ENCODE measurements at places on chromosomes 13 and 19.

- no peak for DNase-seq
These were observed 21.1 kb downstream of the SOHLH2 start for GRCh38 chr13:36193151-36193855.

- no peak for DNase-seq
These were observed 551.9 kb downstream of the GPC6 start for GRCh38 chr13:93778548-93778947.

- DNase-seq, result no peak
These were observed 145.9 kb downstream of the OLFM4 start for GRCh38 chr13:53174545-53174944.

DNA sequence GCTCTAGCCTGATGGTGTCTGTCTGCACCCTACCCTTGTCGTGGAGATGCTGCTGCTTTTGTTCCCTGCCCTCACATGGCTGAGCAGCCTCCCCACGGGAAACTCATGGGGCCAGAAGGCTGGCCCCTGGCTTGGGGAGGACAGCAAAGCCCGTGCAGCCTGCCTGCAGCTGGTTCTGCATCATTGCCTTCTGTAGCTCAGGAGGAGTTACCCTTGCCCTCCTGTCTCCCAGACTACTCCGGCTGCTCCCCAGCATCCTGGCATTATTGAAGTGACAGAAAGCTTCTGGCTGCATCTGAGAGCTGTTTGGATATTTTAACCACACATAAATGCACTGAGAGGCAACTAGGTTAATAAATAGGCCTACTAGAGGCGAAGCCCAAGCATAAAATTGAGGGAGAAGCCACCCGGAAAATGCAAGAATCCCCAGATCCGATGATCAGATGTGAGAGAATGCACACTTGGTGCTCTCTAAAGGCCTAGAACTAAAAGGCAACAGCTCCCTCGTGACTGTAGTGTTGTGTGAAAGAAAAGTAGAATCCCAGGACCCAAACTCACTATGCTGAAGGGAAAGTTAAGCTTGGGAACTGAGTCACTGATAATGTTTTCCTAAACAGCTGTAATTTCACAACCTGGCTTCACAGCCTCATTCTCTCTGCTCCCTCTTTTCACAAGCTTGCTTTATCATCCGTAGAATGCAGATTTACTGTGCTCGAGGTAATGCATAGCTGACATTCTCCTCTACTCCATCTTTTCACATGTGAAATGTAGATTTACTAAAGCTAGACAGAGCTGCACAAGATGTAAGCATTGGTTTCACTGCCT lies 110.8 kb downstream of the TNFRSF19 start:
- DNase-seq, result no peak

- DNase-seq, result peak; percentile 8
These were observed 20.2 kb downstream of the VSTM2B start for GRCh38 chr19:29545866-29546582.

GRCh38 chr19:7739211-7739755 lies 7.4 kb upstream of the CLEC4G start:
- no peak for DNase-seq

- DNase-seq, result no peak
These were observed 294.9 kb downstream of the DLEU7 start for GRCh38 chr13:50548586-50548985.

- DNase-seq, result no peak
These were observed 31.9 kb downstream of the ANKRD10 start for GRCh38 chr13:110882972-110883371.

DNA sequence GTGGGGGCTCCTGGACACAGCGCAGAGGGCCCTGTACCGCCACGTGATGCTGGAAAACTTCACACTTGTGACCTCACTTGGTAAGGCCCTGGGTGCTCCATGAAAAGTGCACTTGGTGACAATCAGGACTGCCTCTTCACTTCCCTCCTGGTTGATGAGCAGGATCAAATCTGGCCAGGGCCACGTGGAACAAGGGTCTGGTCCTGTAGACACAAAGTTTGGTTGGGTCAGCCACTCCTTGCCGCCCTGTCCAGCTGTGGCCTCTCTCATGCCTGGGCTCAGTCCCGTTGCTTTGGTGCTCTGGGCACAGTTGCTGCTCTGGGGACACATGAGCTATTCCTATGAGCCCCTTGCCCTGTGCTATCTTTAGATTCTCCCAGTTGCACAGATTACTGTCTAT lies 2.3 kb downstream of the ZNF324B start:
- no peak for DNase-seq

DNA sequence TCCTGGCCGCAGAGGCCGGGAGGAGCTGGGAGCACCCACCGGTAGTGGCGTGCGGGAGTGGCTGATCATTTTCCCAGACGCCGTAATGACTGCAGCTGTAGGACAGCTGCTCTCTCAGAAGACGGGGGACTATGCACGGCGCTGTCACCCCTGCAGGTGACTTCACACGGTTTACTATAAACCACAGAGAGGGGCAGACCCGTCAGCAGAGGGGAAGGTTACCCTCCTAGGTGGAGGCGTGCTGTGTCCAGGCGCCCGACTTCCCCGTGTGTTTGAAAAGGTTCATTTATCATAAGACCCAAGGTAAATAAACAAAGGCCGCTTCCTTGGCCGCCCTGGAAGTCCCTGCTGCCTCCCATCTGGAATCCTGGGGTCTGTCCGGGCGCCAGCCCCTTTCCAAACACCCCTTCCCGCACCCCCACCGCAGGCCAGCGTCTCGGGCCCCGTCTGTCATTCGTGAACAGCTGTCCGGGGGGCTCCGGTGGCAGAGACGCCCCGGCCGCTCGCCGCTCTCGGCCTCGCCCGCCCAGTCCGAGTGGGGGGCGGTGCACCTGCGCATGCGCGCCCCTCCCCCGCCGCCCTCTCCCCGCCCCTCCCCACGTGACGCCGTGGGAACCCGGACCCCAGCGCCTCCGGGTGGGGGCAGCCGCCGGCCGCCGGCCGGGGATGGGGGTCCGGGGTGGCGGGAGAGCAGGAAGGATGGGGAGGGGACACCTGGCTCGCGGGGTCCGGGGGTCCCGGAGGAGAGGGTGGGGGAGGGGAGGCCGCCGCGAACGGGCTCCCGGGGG lies 915 bp downstream of the SHC2 start:
- DNase-seq, result peak; percentile 58

DNA sequence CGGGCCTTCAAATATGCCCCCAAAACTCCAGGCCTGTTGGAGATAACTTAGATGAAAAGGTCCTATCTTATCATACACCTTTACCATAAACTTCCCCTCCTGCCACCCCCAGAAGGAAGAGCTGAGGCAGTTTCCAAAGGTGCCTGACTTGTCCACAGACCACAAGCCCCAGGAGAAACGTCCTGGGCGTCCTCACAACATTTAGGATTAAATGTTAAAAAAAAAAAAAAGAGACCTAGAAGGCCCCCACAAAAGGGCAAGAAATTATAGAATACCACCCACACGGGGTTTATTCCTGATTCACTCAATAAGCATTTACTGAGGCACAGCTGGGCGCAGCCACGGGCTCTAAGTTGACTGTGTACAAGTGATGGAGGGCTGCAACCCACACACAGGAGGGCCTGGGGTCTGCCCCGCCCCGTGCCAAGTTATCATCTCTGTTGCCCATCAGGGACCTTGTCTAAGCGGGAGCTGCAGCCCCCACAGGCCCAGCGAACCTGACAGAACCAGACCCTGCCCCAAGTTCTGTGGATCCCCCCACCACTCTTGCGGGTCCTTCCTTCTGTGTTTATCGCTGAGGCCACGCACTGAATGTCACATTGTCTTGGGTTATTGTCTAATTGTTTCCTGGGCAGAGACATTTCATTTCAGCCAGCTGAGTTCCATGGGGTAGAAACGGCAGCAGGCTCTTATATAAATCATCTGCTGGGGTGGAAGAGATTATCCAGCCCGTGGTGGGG lies 83.0 kb upstream of the TM9SF2 start:
- DNase-seq, result peak; percentile 50

DNA sequence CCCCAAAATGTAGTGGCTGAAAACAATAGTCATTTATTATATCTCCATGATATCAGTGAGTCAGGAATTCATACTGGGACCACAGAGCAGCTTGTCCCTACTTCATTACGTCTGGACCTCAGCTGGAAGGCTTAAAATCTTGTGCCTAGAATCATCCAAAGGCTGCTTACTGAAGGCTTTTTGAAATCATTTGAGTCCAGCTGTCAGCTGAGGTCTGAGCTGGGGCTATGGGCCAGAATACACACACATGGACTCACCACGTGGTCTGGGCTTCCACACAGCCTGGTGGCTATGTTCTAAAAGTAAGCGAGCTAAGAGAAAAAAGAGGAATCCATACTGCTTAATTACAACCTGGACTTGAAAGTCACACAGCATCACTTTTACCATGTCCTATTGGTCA lies 209.2 kb downstream of the KCTD12 start:
- DNase-seq, result no peak

- DNase-seq, result peak; percentile 23
These were observed 33.8 kb upstream of the MYO16 start for GRCh38 chr13:108595436-108596274.

GRCh38 chr19:12790628-12791344 lies 500 bp upstream of the JUNB start:
- no peak for DNase-seq

DNA sequence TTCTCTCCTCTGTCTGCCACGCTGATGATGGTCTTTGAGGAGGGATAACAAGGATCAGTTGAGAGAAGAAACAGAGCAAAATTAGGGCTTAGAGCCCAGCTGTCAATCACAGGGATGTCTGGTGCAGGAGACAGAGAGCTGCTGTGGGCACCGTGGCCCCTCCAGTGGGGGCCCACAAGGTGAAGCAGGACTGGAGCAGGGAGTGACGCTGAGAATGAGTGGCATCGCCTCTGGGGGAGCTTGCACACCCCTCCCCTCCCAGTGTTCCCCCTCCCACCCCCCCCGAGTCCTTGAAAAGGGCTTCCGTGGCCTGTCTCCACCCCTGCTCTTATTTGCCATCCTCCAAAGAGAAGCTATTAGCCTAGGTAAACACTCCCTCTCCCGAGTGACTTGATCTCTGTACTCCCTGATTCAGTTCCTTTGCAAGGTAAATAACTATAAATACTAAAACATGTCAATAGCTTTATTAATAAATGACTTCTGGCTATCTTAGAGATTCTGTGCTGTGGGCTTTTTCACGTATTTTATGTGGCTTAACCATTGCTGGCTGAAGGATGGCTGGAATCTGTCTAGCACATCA lies 440.0 kb downstream of the ZNF536 start:
- no peak for DNase-seq

DNA sequence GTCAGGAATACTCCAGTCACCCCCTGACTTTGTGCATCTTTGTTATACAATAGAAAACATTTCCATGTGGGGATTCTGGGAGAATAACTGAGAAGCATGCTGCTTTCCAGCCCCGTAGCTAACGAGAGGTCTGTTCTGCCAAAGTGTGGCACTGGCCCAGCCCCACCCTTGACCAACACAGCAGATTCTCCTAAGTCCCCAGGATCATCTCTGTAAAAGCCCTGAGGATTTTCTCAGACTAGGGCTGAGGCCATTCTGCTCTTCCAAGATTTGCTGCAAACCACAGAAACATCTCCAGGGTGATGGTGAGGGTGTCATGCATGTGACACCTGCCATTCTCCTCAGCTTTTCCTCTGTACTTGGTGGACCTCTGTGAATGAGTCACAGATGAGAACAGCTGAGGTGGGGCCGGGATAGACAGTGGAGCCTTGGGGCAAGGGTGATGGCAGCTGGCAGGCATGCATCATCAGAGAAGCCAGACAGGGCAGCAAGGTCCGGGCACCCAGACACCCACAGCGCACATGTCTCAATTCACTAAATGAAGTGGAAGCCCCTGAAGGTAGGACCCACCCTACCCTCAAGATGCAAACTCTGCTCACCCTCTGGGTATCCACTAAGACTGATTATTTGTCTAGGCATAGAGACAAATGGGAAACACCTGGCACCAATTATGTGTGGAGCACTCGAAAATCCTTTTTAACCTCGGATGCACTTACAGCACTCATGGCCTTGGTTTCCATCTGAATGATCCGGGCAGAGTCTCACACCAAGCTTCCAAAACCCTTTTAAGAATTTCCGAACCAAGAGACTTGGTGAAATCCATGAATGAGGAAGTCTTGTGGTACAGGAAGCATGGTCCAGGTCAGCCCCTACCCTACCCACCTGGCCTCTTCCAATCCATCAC lies 20.1 kb upstream of the DOCK9 start:
- DNase-seq, result no peak

DNA sequence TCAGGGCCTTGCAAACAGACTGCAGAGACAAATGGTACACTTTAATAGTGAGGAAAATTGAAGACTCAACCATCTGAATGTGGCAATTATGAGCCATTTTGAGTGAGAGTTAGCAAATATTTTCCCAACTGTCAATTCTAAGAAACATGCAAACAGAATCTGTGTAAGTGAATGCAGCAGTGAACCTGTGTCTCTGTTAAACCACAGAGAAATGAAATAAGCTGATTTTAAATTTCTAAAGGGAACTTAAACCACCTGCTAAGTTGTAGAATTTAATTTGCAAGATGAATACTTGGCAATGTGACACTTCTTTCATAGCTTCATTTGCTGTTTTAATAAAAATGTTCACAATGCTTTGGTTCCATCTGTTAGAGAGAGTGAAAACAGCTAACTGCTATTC lies 42.0 kb upstream of the TDRD3 start:
- no peak for DNase-seq

DNA sequence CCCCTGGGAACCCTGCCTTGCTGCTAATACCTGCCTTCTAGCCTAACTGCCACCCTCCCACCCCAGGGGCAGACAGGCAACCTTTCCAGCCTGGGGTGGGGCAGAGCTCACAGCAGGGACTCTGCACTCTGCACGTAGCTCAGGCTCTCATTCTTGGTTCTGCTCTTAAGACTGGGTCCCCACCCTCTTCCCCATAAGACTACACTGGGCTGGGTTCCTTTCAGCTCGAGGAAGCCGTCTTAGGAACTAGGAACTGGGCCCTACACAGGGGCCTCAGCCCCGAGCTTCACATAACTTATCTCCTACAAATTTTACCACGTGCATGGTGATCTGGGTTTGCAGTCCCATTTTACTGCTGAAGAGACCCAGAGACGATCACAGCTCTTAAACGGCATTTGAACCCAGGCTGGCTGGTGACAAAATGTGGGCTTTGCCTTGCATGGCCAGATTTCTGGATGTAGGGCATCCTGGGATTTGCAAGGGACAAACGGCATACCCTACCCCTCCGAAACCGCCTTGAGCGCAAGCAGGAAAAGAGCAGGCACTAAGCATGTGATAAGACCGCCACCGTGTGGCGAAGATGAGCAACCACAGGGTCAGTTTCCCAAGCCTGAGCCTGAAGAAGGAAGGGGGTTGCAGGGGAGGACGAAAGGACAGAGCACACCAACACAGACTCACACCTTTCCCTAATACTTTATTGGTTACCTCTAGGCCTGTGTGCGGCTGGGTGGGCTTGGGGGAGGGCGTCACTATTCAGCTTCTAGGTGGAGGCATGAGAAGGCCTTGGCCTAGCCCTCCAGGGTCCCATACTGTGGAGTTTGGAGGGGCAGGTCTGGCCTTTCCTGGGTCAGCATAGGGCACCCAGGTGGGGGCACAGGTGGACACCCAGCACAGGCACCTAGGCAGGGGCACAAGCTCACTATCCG lies 5.1 kb downstream of the JUNB start:
- peak; percentile 86 for DNase-seq

GRCh38 chr19:44848036-44848811 lies 2.1 kb downstream of the NECTIN2 start:
- DNase-seq, result no peak

GRCh38 chr19:48624791-48625723 lies 5.8 kb downstream of the SPHK2 start:
- DNase-seq, result no peak

GRCh38 chr13:107329991-107330390 lies 762.1 kb upstream of the ARGLU1 start:
- DNase-seq, result no peak

- peak; percentile 74 for DNase-seq
These were observed 1.3 kb downstream of the ARHGAP45 start for GRCh38 chr19:1068009-1069001.

Measured in activated T-cell treated with anti-CD3 and anti-CD28 coated beads, Interleukin-2, amount 50 U/mL, for 48 hours (primary cell).